Purkinje cell (primary cell): ENCODE measurements at places on chromosomes 1 and 21. TPM values are rescaled to one million over a fixed set of nuclear protein-coding genes. Genes with fewer than 3 reads are reported as not detected.

The RUSC1 gene
- polyA plus RNA-seq, result 69.1 and 80.0 TPM in 2 replicates

The ARHGAP30 gene
- 0.11 TPM in 1 of 2 replicates, not detected in the other for polyA plus RNA-seq

The KCNA3 gene
- not detected in 2 replicates for polyA plus RNA-seq

The DIRAS3 gene
- 0.60 TPM in 1 of 2 replicates, not detected in the other for polyA plus RNA-seq

The HCRTR1 gene
- not detected in 2 replicates for polyA plus RNA-seq

The AGRN gene
- 0.13 TPM in 1 of 2 replicates, not detected in the other for polyA plus RNA-seq

The GJC2 gene
- polyA plus RNA-seq, result 0.17 and 0.28 TPM in 2 replicates

The IRF6 gene
- 45.5 and 58.1 TPM in 2 replicates for polyA plus RNA-seq

The KRTAP12-2 gene
- not detected in 2 replicates for polyA plus RNA-seq

The FLG2 gene
- polyA plus RNA-seq, result not detected in 2 replicates

The NENF gene
- 50.8 and 89.1 TPM in 2 replicates for polyA plus RNA-seq

The C2CD4D gene
- 0.14 TPM in 1 of 2 replicates, not detected in the other for polyA plus RNA-seq

The FAM89A gene
- 2.5 and 3.6 TPM in 2 replicates for polyA plus RNA-seq

The ADGRL2 gene
- 45.7 and 84.1 TPM in 2 replicates for polyA plus RNA-seq

The USH2A gene
- 0.20 TPM in 1 of 2 replicates, not detected in the other for polyA plus RNA-seq

The IKBKE gene
- polyA plus RNA-seq, result 1.6 and 4.5 TPM in 2 replicates

The PODN gene
- polyA plus RNA-seq, result not detected in 2 replicates

The NBPF10 gene
- 0.46 and 0.77 TPM in 2 replicates for polyA plus RNA-seq

The DENND2C gene
- polyA plus RNA-seq, result 2.4 and 2.9 TPM in 2 replicates

The BCL2L15 gene
- polyA plus RNA-seq, result not detected in 2 replicates

The RASSF5 gene
- polyA plus RNA-seq, result 4.4 and 5.6 TPM in 2 replicates

The RNU1-3 gene
- not detected in 2 replicates for polyA plus RNA-seq

The MYCL gene
- polyA plus RNA-seq, result not detected in 2 replicates

The NFYC gene
- 21.3 and 28.1 TPM in 2 replicates for polyA plus RNA-seq

The KRTAP11-1 gene
- not detected in 2 replicates for polyA plus RNA-seq

The OR1C1 gene
- polyA plus RNA-seq, result not detected in 2 replicates

The PLPPR4 gene
- 803 and 925 TPM in 2 replicates for polyA plus RNA-seq

The NEK7 gene
- polyA plus RNA-seq, result 3.7 and 6.6 TPM in 2 replicates

The AGT gene
- 0.48 and 1.9 TPM in 2 replicates for polyA plus RNA-seq

The TNFSF18 gene
- polyA plus RNA-seq, result not detected in 2 replicates

The RHBG gene
- not detected in 2 replicates for polyA plus RNA-seq

The TMPRSS15 gene
- not detected in 2 replicates for polyA plus RNA-seq

The KCNK2 gene
- 1.1 TPM in 1 of 2 replicates, not detected in the other for polyA plus RNA-seq

The PTCH2 gene
- 0.46 and 0.76 TPM in 2 replicates for polyA plus RNA-seq

The PPIE gene
- 33.6 and 61.4 TPM in 2 replicates for polyA plus RNA-seq

The SMIM1 gene
- not detected in 2 replicates for polyA plus RNA-seq

The PSMA5 gene
- polyA plus RNA-seq, result 103 and 114 TPM in 2 replicates

The LHX8 gene
- not detected in 2 replicates for polyA plus RNA-seq

The TRIM67 gene
- 0.95 and 1.3 TPM in 2 replicates for polyA plus RNA-seq

The KRTAP7-1 gene
- not detected in 2 replicates for polyA plus RNA-seq

The INAVA gene
- 0.66 TPM in 1 of 2 replicates, not detected in the other for polyA plus RNA-seq

The ATF6 gene
- 27.2 and 27.8 TPM in 2 replicates for polyA plus RNA-seq

The LMX1A gene
- not detected in 2 replicates for polyA plus RNA-seq

The MPL gene
- polyA plus RNA-seq, result not detected in 2 replicates

The BMP8A gene
- polyA plus RNA-seq, result not detected in 2 replicates

The HPCAL4 gene
- 1.7 and 5.2 TPM in 2 replicates for polyA plus RNA-seq

The CLIC6 gene
- polyA plus RNA-seq, result not detected in 2 replicates

The EFNA3 gene
- polyA plus RNA-seq, result 2.2 and 6.2 TPM in 2 replicates

The TPTE gene
- not detected in 2 replicates for polyA plus RNA-seq

The SPATA46 gene
- not detected in 2 replicates for polyA plus RNA-seq

The SLC44A3 gene
- polyA plus RNA-seq, result 10.3 and 10.9 TPM in 2 replicates
